ENCODE measurements at places on chromosomes 6 and 20.

- no peak for DNase-seq
Observed at GRCh38 chr6:102717737-102718456, 1324.4 kb downstream of the GRIK2 start.

- DNase-seq = peak; percentile 59
Observed at GRCh38 chr6:107956586-107957307, 1.3 kb downstream of the SEC63 start.

DNA sequence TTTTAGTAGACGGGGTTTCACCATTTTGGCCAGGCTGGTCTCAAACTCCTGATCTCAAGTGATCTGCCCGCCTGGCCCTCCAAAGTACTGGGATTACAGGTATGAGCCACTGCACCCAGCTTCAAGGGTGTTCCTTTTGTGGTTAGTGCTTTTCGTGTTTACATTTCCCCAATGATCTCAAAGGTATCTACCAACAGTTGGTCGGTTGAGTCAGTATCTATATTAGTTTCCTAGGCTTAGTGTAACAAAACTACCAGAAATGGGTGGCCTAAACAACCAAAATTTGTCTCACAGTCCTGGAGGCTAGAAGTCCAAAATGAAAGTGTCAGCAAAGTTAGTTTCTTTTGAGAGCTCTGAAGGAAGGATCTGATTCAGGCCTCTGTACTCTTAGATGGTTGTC, 30.1 kb downstream of the CASP8AP2 start:
- no peak for DNase-seq

- DNase-seq = peak; percentile 59
Observed at GRCh38 chr6:25017932-25018567, 82.3 kb upstream of the RIPOR2 start.

- no peak for DNase-seq
Observed at GRCh38 chr20:23293689-23294088, 56.9 kb upstream of the NXT1 start.

DNA sequence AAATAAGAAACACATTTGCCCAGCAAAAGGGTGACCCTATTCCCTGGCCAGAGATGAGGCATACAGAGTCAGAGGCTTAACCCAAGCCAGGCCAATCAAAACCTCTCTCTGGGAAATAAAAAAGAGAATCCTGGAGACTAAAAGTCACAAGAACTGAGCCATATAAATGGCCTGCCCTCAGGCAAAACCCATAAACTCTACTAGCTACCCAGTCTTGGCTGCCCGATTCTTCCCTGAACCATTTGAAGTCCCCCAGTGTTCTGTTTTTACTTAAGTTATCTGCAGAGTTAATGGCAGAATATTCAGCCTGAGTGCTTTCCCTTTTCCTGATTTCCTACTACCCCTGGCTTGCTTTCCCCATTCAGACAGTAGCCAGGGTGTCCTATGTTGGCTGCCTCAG, 13.9 kb downstream of the KCNK15 start:
- no peak for DNase-seq

GRCh38 chr6:162099685-162100084, 627.9 kb downstream of the PRKN start:
- peak; percentile 64 for DNase-seq

DNA sequence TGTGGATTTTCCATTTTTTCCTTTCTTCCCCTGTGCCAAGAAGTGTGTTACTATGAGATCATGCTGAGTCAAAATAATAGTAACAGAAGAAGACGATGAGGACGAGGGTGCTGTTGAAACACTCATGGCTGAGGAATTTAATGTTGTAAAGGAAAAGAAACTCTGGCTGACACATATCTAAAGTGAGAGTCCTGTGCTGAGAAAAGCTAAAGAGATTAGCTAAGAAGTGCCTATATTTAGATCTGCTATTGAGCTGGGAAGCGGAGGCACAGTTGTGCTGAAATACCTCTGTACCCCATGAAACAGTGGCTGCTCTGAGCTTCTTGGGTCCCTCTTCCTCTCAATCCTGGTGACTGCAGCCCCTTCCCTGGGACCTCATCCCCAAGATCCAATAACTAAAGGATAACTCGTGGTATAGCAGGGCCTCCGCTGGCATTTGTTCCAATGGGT, 1.1 kb upstream of the SYTL3 start:
- DNase-seq = no peak

DNA sequence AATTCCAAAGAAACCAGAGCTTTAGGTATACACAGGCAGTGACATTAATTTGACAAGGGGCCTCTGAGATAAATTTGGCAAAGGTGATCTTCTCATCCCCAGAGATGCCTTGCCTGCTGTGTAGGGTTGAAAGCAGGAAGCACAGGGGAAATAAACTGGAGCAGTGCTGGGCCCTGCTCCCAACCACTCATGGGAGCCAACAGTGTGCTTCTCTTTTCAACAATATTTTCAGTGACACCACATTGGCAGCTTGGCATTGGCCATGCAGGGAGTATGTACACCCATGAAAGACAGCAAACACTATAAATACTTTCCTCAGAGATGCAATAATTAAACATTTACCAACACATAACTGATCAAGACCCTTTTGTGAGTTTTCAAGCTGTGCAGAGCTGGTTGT, 90.7 kb upstream of the F13A1 start:
- no peak for DNase-seq

DNA sequence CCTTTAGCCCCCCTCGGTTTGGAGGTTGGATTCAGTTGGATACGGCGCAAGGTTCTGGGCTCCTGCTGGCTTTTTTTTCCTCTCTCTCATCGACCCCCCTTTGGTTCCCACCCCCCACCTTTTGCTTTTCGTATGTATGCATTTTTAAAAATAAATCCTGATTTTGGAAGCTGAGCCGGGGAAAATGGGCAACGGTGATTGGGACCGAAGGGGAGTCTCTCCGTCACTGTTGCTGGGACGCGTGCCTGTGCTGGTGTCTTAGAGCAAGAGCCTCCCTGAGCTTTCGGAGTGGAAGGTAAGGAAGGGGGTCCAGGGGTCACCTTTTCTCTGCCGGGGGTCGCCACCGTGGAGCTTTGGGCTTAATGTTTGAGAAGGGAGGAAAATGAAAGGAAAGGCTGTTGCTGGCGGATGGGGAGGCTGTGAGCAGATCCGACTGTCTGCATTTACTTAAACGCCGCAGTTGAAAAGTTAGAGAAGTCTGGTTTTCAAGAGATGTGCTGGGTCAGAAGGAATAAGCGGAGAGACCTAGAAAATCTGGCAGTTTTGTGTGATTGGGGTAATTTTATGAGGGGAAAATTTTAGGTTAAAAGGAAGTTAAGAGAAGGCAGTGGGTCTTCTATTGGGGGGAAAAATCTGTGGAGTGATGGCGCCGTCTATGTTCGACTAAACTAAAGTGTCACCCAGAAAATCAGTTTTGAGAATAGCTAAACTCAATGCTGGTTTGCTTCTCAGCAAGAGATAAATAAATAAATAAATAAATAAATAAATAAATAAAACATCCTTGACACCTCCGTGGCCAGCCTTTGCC, 828 bp downstream of the ADGRB3 start:
- no peak for DNase-seq

- DNase-seq = no peak
Observed at GRCh38 chr20:41260734-41261220, 56.8 kb downstream of the ZHX3 start.

- DNase-seq = no peak
Observed at GRCh38 chr6:107564589-107564951, 74.7 kb downstream of the SOBP start.

DNA sequence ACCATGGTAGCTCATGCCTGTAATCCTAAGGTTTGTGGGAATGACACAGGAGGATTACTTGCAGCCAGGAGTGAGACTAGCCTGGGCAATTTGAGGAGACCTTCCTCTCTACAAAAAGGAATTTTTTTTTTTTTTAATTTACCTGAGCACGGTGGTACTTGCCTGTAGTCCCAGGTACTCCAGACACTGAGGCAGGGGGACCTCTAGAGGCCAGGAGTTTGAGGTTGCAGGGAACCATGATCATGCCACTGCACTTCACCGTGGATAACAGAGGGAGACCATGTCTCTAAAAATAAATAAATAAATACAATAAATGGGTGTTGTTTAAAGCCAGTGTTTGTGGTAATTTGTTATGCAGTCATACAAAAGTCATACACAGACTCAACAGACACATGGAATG, 2.4 kb upstream of the HLA-F start:
- DNase-seq = no peak

GRCh38 chr20:38258545-38259215, 1.9 kb downstream of the KIAA1755 start:
- no peak for DNase-seq

- no peak for DNase-seq
Observed at GRCh38 chr6:99366852-99367251, 17.4 kb upstream of the FAXC start.

- no peak for DNase-seq
Observed at GRCh38 chr6:130848945-130849344, 21.7 kb downstream of the SMLR1 start.

DNA sequence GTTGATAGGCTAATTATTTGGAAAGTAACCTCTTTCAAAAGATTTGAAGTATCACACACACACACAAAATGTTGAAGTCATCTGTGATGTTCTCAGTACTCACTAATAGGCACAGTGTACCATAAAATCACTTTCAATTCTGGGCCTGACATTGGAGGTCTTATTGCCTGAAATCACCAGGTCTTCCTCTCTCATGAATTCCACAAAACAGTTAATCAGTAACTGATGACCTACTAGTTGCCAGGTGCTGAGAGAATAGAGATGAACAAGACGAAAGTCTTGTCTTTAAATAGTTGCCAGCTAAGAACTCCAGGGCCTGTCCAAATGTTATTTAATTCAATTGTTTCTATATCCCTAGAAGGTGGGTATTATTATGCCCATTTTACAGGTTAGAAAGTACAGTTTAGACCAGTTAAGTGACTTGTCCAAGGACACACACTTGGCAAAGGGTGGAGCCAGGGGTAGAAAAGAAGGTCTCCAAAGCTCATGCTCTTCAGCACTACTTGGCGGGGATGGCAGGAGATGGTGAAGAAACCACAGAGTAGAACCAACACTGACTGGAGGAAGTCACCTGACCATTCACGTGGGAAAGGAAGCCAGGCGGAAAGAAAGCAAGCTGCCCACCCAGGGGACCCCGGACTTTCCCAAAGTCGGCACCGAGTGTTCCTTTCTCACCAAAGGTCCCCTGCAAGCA, 116.4 kb downstream of the KIF6 start:
- no peak for DNase-seq

DNA sequence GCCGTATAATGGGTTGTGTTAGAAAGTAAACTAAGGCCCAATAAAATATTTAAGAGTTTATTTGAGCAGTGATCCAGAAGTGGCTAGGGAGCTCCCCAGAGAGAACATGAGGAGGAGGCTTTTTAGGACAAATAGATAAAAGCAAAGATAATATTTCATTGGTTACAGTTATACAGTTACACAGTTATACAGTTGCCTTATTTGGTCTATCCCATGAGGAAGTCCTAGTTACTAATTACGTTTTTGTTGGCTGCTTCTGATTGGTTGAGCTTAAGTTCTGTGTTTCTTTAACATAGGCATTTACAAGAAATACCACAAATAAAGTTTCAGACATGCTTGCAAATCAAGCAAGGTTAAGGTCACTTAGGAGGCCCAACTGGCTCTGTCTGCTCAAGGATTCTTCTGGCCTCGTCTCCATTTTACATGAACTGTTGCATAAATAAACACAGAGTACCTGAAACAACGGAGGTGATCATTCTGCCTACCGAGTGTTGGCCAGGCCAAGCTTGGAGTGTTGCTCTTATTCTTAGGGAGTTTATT, 7.0 kb downstream of the UBD start:
- DNase-seq = peak; percentile 9

DNA sequence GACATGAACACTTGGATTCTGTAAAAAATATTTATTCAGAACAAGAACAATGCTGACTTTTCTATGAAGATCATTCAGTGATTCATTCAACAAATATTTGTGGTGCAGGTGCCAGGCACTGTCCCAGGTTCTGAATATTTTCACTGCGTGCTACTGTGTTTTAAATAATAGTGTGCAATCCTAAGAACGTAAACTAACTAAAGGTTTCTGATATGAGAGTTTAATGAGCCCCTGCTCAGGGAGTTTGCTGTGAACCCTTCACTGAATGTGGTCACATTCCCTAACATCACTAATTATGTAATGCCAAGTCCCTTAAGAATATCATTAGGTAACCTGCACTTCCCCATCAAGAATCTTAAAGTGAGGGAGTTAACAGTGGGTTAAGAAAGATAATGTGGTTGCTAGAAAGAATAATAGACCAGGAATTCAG, 1.7 kb upstream of the TMEM170B start:
- peak; percentile 93 for DNase-seq

DNA sequence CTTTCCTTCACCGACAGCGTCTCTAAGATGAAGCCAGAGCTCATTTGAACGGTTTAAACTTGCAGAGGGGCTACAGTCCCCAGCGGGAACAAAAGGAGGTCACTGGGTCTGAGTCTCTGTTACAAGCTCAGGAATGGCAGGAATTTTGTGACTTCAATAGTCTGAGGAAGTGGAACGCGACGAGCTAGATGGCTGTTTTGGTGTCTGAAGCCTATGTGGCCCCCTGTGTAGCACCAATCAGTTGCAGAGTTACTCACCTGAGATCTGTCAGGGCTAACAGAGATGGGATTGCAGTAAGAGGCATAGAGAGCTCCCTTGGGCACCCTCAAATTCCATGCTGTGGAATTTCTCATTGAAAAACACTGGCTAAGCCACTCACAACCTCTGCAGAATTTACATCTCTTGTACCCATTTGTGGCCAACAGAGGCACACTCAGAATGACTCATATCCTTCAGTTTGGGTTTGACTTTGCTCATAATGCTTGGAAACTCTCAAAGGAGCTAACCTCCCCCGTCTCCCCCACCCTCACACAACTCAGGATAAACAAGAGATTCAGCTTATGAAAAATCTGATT, 7.1 kb upstream of the TCP11 start:
- no peak for DNase-seq

- no peak for DNase-seq
Observed at GRCh38 chr6:134466771-134467525, 149.0 kb upstream of the SGK1 start.

GRCh38 chr20:42974347-42974746, 215.4 kb downstream of the PTPRT start:
- DNase-seq = no peak

DNA sequence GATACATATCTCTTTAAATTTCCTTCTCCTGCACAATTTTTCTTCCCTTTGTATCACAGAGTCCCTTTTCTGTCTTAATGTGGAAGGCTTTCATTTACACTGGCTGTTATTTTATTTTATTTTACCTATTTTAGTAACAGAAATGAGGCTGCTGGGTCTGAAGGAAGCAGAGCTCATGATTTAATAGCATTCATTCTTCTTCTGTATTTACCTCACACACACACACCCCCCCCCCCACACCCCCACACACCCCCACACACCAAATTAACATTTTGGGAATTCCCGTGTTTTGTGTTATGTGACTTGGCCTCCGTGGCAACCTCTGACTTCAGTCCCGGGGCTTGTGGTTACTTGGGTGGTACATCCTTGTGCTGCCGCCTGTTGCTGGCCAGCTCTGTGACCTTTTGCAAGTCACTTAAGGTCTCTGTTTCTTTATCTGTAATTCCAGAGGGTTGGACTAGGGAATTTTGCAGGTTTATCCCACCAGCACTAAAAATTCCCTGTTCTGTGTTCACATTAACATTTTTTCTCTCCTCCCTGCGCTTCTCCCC, 108.8 kb downstream of the TIAM2 start:
- no peak for DNase-seq
